Stimulated activated CD8-positive, alpha-beta memory T cell treated with anti-CD3 and anti-CD28 coated beads, Interleukin-7, amount 100 ng/mL, for 1 hour (primary cell): ENCODE measurements at places on chromosomes 4 and X.
A peak's percentile ranks its signal among the peaks of the same experiment; 100 is the strongest.

- DNase-seq: no peak
Measured at GRCh38 chr4:134024251-134024650, 177.3 kb downstream of the PABPC4L start.

DNA sequence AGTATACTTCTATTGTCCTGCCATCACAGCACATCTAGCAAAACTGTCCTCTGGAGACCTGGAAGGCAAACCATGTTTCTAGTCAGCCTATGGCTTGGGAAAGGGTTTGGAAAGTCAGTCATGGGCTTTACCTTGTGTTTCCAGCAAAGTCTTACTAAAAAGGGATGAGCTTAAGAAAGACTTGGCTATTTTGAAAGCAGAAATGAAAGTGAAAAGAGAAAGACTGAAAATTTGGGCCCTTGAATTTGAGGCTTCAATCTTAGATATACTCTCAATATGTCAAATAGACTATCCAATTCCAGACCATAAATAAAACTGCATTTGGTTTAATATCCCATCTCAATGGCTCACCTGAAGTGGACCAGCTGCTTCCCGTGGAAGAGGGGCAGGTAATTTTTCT is 127.9 kb downstream of the ZNF330 start:
- DNase-seq: no peak

DNA sequence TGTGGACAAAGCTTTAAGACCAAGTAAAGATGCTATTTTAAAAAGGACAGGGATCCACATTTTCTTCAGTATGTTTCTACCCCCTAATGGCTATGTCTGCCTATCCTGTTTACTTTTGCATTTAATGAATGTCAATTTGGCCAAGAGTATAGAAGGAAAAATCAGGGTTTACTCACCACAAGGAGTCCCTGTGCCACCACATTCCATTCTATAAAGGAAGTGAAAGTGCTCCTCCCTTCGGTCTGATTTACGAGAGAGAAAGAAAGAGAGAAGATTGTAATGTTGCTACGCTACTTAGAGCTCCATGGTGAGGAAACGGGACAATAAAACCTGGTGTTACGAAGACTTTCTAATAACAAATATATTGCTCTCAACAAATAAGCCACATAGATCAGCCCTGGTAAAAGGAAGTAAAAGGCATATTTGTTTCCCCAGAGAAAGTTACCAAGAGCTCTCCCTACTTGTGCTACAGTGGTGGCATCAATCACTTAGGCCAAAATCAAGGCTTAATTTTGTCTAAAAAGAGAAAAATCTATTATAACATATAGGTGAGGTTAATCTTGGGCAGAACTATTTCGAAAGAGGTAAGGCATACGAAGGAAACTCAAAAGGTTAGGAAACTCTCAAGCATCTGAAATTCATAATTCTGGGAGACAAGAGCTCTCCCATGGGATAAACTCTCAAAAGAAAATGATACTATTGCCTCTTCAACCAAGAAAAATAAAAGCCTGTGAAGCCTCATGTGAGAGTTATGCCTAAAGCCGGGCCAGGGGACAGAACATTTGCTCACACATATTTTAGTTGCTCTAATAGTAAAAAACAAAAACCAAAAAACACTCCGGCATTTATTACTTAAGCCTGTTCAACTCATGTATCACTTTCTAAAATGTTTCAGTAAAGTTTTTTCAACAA is 29.5 kb downstream of the TAPT1 start:
- no peak for DNase-seq

GRCh38 chrX:1481636-1482529 is 29.2 kb upstream of the ASMTL start:
- peak; percentile 55 for DNase-seq

DNA sequence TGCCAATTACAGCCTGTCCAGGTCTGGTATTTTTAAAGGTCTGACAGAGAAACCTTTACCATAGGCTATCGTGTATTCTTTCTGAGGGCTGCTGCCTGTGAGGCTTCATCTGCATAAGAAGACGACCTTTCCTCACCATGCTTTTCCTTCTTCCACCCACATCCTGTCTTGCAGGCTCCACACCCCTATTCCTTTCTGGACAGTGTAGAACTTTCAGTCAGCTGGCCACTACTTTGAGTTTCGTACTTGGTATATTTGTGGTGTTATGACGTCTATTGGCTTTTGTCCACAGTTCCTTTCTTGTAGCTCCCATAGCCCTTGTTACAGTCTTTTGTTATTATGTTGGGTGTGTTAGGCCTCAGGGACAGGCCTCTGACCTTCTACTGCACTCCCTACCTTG is 311.4 kb downstream of the RAPGEF2 start:
- no peak for DNase-seq

DNA sequence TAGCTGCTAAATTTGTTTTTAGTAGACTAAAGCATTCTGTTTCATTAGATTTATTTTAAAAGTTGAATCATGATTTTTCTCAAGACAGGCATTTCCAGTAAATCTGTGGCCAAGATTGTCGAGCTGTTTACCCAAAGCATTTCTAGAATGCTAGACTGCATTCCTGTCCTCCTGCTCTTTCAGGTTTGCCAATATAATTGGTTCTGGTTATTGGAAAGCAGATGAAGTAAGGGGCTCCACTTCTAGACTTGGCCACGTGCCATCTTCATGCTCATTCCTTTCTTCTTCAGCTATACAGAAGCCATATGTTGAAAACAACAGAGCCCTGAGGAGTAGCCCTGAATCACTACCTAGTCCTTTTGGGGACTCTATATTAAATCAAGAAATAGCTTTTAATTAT is 62.5 kb downstream of the PGRMC2 start:
- no peak for DNase-seq

DNA sequence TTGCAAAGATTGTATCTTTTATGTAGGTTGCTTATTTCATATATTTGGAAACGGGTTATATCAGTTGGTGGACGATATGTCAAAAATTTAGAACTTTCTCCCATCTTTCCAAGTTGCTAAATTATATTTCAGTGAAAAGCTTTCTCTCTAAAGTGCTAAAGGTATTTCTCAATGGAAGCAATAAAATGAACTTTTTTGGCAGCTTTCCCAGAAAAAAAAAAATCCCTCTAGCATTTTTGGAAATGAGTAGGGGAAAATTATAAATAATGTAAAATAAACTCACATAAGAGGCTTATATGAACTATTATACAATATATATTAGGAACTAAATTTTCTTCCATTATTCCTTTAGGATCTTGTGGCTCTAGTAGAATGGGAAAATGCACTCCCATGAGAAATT is 152.2 kb downstream of the GRID2 start:
- DNase-seq: no peak

GRCh38 chr4:11542952-11543351 is 114.3 kb upstream of the HS3ST1 start:
- DNase-seq: no peak

- DNase-seq: no peak
Measured at GRCh38 chr4:41853973-41854372, 81.3 kb upstream of the TMEM33 start.

- DNase-seq: no peak
Measured at GRCh38 chrX:33906971-33907370, 225.1 kb downstream of the FAM47A start.

DNA sequence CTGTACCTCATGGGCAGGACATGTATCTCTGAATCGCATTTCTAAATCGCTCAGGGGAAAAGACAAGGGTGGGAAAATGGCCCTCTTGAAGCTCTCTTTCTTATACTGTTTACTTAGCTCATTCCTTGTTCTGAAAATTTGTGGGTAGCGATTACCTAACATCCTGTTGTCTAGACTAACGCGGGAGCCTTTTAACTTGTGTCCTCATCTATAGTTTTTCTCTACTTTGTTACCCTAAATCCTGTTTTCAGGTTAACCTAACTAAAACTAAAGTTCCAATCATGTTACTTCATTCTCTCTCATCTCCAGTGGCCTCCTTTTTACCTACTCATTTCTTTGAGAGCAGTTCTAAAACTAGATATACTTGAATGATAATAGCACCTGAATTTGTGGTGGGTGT is 45.0 kb downstream of the SNX25 start:
- no peak for DNase-seq

GRCh38 chr4:89590128-89590527 is 246.8 kb downstream of the SNCA start:
- DNase-seq: no peak

DNA sequence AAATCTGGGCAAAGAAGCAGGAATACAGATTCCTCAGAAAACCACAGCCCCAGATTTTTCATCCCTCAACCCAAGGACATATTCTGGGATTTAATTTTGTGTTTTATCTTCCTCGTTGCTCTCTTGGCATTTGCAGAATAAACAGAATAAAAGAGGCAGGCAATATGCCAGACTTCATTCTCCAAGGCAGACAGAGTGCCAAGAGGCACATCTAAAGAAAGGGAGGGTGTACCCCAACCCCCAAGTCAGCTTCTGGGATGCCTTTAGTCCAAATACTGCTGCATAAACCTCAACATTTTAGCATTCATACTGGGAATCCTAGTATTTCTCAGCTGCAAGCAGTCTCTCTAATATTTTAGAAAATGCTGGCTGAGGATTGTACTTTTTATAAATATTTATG is 629.2 kb downstream of the KLHL13 start:
- no peak for DNase-seq

- no peak for DNase-seq
Measured at GRCh38 chr4:185672151-185672550, 136.8 kb upstream of the PDLIM3 start.

DNA sequence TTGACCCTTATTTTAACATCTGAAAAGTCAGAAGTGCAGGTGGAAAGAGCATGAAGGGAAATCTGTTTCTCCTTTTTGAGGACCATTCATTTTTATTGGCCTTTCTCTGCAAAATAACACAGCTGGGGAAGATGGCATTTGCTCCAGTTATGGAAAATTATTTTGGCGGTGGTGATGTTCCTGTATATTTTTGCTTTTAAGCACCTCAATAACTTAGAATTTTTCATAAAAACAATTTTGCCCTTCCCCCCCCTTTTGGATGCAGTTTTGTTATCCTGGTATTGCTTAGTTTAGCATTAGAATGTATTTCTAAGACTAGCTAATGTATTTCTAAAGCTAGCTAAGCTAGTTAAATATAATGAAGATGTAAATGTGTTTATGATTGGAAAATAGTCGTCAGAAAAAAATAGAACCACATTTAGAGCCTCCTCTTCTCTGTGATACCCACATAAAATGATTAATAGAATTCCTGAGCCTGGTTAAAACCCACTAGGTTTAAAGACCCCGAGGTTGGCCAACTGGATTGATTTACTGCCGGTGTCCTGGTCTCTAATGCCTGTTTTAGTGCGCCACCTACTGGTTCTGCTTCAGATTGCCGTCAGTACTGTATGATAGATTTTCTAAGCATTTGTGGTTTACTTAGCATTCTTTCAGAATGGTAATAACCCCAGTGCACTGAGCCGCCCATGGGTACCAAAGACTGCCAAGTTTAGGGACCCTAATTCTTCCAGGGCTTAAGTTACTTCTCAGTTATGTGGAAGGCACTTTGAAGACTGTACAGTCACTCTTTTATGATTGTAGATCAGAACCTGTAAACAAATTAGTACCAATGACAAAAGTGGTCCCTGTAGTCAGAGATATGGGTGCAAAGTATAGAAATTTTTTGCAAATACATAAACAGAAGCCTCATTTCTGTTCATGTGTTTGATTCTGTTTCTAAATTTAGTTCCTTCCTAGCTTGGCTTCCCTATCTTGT is 11.4 kb downstream of the KLF3 start:
- DNase-seq: peak; percentile 57

- DNase-seq: no peak
Measured at GRCh38 chr4:41466249-41466648, 71.7 kb upstream of the LIMCH1 start.

GRCh38 chr4:171565130-171565788 is 247.9 kb upstream of the GALNTL6 start:
- DNase-seq: no peak

- no peak for DNase-seq
Measured at GRCh38 chr4:121479808-121480207, 99.0 kb upstream of the QRFPR start.

- DNase-seq: no peak
Measured at GRCh38 chrX:135168486-135168885, 2.7 kb downstream of the CT55 start.

GRCh38 chr4:121148000-121148399 is 16.1 kb downstream of the TNIP3 start:
- no peak for DNase-seq

GRCh38 chrX:103157496-103158316 is 57.2 kb upstream of the BEX4 start:
- no peak for DNase-seq

- no peak for DNase-seq
Measured at GRCh38 chrX:147739196-147739595, 172.5 kb upstream of the FMR1 start.

- DNase-seq: no peak
Measured at GRCh38 chr4:77777135-77777807, 41.9 kb downstream of the CNOT6L start.

DNA sequence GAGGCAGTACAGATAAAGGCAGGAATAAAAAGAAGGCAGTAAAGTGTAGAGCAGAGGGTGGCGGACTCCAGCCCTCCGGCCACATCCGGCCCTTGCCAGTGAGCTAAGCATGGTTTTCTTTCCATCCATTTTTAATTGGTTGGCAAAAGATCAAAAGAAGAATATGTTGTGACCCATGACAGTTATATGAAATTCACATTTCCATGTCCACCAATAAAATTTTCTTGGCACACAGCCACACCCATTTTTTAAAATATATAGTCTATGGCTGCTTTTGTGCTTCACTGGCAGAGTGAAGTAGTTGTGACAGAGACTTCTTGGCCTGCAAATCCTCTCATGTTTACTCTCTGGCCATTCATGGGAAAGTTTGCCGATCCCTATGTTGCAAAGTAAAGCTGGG is 29.8 kb downstream of the SLC9A6 start:
- no peak for DNase-seq

- DNase-seq: no peak
Measured at GRCh38 chr4:127291316-127291715, 341.4 kb upstream of the INTU start.

DNA sequence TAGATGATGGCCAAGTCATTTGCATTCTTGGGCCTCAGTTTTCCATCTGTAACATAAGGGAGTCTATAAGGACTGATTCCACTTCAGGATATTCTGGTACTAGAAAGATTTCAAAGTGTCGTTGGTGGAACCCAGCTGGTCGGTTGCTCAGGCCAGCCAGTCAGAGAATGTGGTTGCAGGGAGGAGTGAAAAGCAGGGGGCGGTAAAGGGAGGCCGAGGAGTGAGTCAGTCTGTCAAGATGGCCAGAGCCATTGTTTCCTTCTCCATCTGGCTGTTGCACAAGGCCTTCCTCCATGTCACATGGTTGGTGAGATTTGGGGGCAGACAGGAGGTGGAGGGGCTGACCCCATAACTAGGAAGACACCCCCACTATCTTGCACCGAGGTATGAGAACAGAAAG is 38.2 kb downstream of the STARD8 start:
- no peak for DNase-seq

GRCh38 chr4:125123570-125124109 is 191.1 kb upstream of the FAT4 start:
- DNase-seq: no peak
